ENCODE measurements at places on chromosomes 6 and 20.

DNA sequence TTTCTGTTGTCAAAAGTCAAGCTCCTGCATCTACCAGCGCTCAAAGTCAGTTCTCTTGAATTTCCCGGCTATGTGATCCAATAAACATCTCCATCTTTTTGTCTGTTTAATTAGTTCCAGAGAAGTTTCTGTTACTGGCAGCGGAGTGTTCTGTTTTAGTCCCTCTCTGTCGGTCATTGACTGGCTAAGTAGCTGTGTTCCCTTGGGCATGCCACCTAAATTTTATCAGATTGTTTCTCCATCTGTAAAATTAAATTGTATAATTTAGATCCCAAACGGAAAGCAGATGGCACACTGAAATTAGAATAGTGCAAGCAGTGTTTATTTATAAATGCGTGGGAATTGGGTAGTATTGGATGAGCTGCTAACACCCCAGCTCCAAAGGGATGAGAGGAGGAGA is 29.7 kb upstream of the PRL start:
- no peak for DNase-seq

GRCh38 chr6:81999270-81999669 is 246.8 kb upstream of the TENT5A start:
- DNase-seq, result no peak

GRCh38 chr6:145312481-145312880 is 422.8 kb downstream of the EPM2A start:
- DNase-seq, result no peak

DNA sequence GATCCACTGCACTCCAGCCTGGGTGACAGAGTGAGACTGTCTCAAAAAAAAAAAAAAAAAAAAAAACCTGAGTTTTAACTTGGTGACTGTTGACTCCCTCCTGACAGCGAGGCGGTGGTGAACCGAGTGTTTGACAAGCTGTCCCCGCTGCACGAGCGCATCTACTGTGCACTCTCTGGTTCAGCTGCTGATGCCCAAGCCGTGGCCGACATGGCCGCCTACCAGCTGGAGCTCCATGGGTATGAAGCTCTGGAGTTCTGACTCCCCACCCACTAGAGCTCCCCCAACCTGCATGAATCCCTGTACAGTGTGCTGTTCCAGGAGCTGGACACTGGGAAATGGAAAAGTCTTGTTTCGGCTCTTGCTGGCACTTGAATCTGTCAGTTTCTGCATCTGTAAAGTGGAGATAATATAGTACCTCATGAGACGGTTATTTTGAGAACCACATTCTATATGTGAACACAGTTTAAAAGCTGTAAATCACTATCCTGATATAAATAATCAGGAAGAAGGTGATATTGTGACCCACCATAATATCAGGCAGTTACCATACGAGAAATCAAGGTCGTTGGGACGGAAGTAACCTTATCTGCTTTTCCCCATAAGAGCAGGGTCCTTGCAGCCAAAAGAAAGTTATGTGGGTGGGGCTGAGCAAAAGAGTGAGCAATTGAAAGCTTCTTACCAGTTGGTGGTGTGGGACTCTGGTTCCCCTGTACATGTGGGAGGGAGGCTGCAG is 3.3 kb downstream of the PSMB9 start:
- DNase-seq, result no peak

DNA sequence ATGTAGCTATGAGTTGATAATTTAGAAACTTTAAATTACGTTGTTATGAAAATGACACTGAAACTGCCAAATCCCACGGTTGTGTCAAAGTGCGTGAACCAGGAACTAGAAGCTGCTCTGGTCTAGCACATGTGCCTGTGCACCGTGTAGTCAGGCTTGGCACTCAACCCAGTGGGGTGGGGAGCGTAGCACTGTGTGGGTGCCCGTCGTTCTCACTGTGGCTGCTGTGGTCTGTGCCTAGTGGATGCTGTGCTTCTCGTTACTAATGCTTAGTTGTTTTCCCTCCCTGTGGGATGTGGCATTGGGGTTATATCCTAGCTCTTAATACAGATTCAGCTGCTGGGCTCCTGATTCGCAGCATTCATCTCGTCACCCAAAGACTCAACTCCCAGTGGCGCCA is 46.2 kb upstream of the ADIG start:
- no peak for DNase-seq

GRCh38 chr6:13427801-13428582 is 59.4 kb downstream of the GFOD1 start:
- DNase-seq, result no peak

DNA sequence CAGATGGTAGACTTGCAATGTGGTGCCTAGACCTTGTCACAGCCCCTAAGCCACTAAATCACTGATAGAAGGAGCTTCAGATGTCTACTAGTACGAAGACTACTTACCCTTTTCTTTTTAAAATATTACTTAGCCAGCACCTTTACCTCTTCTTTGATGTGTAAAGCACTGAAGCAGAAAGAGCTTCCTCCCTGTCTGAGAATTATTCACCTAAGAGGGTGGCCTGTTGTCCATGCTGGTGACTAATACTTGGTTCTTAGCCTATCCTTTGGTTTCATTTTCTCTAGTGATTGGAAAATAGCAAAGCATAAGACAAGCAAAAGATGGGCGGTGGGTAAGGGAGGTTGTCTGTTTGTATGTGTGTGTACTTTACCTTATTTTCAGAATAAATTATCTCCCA is 794.6 kb downstream of the TFAP2A start:
- DNase-seq, result peak; percentile 40

DNA sequence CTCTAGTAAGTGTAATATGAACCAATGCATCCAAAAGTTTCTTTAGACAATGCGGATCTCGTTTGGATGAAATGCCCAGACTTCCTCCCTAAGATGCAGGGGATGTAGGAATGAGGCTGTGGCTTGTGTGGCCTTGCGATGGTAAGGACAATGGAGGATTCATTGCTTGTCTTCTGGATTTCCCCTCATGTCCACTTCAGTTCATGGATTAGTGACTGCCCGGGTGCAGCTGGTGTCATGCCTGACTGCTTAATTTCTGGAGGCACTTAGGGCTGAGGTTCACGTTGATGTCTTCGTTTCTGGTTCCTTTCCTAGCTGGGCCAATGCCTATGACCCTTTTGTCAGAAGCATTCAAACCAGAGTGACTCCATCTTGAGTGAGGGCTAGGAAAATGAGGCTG is 93.8 kb downstream of the SCP2D1 start:
- no peak for DNase-seq

GRCh38 chr20:35048739-35049138 is 43.9 kb downstream of the TRPC4AP start:
- DNase-seq, result no peak

DNA sequence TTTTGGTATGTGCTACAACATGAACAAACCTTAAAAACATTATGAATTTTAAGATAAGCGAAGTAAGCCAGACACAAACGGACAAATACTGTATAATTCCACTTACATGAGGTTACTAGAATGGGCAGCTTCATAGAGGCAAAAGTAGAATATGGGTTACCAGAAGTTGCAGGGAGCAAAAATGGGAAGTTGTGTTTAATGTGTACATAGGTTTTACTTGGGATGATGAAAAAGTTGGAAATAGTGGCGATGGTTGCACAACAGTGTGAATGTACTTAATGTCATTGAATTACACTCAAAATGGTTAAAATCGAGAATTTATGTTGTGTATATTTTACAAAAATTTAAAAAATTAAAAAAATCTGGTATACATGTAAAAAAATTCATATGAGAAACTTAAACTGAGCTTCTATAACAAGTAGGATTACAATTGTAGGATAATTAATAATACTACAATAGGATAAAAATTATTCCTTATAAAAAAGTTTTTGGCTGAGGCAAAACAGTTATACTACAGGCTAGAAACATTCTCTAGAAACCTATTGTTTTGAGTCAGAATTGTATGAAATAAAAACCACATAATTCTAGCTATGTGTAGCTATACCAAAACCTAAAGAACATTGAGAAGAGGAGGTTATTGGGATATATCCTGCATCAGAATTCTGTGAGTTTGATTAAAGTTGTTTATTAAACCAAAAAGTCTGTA is 24.8 kb upstream of the DYNLRB1 start:
- DNase-seq, result no peak

- no peak for DNase-seq
Measured at GRCh38 chr6:24689964-24690363, 23.1 kb downstream of the ACOT13 start.

- DNase-seq, result peak; percentile 46
Measured at GRCh38 chr6:106381881-106382280, 21.4 kb downstream of the CRYBG1 start.

DNA sequence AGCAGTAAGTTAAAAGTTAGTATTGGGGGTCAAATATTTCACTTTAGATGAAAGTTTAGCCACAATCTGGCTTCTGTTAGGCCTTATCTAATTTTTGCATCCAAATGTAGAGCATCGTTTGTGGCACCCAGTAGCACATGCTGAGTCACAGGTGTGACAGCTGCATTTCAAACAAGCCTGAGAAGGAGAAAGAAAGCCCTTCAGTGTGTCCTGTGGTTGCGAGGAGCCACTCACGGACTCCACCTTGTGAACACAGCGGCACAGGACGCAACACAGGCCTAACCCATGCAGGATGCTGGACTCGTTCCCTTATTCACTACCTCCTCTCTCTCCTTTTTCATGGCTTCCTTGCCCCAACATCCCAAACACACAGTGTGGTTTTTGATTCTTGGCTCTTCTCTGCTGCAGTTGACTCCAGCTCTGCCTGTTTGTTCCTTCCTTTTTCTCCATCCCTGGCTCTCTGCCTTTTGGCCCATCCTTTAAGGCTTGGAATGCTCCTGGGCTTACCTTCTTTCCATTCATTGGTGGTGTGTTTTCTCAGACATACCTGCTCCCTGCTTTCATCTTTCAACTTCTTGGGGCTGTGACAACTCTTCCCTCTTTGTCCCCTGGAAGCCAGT is 124.2 kb downstream of the SLC16A10 start:
- no peak for DNase-seq

GRCh38 chr20:24977336-24977735 is 15.2 kb downstream of the APMAP start:
- DNase-seq, result no peak

DNA sequence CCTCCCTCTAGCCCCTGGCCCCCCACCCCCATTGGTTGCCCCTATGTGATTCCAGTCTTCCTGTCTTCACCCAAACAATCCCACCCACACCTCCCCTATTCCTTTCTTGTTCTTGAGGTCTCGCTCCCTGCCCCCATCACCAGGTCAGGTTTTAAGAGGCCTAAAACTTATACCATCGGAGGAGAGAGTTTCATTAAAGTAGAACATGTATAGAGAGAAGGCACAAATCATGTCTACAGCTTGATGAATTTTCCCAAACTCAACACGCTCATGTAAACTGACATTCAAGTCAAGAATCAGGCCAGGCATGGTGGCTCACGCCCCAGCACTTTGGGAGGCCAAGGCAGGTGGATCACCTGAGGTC is 44.5 kb downstream of the TGM2 start:
- no peak for DNase-seq

GRCh38 chr6:156423829-156424228 is 353.3 kb upstream of the ARID1B start:
- no peak for DNase-seq

GRCh38 chr6:53701333-53702218 is 36.0 kb upstream of the KLHL31 start:
- DNase-seq, result no peak

- DNase-seq, result no peak
Measured at GRCh38 chr20:801678-802077, 31.8 kb upstream of the FAM110A start.

- no peak for DNase-seq
Measured at GRCh38 chr6:75211920-75212590, 6.2 kb upstream of the COL12A1 start.

GRCh38 chr20:61746781-61747180 is 318.9 kb downstream of the TAF4 start:
- no peak for DNase-seq

GRCh38 chr20:408843-409696 is 971 bp downstream of the RBCK1 start:
- DNase-seq, result no peak

- DNase-seq, result no peak
Measured at GRCh38 chr6:131581523-131581922, 8.5 kb downstream of the ARG1 start.

GRCh38 chr6:157761331-157761921 is 61.6 kb upstream of the SNX9 start:
- peak; percentile 76 for DNase-seq

DNA sequence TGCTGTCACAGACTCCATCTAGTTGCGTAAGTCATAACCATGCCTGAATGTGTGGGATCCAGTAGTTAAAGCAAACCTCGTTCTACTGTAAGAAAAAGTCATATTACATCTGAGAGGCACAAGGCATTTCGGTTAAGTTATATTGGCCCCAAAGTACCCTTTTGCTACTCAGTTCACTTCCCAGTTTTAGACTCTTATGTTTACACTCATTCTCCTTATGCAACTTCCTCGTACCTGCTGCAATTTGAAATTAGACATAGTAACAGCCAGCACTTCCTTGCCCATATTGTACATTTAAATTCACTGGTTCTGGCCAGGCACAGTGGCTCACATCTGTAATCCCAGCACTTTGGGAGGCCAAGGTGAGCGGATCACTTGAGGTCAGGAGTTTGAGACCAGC is 37.0 kb downstream of the PEX7 start:
- no peak for DNase-seq

Data from HCEC 1CT (cell line).